ENCODE measurements at places on chromosomes 16 and 17.

DNA sequence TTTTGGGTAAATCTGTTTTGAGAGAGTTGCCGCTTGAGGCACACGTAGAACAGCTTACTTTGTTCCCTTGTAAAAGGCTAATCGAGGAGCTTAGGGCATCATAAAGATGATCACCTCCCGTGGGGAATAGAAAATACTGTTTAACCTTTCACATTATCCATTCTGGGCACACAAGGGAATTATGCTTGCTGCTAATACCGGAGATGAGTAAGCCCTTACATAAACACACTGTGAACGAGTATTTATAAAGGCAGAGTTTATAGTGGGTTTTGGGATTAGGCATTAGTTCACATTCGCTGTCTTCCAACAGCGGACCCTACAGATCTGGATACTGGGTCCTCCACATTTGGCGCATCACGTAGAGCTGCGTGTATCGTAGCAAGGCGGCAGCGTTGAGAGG lies 51.2 kb upstream of the CNTNAP4 start:
- DNase-seq: no peak

DNA sequence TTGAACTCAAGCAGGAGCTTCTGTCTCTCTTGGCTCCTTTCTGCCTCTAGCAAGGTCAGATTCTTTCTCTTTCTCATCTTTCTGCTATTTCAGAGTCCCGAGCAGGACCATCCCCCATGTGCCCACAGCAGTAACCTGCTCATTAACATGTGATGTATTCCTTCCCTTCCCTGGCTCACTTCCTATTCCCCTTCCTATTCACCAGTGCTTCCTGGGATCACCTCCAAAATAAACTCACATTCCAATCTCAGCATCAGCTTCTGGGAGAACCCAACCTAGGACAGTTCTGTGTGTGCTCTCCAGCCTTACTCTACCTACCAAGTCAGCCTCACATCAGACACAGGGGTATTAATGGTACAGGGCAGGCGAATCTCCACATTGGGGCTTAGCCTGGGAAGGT lies 546.4 kb upstream of the SALL1 start:
- DNase-seq: no peak

DNA sequence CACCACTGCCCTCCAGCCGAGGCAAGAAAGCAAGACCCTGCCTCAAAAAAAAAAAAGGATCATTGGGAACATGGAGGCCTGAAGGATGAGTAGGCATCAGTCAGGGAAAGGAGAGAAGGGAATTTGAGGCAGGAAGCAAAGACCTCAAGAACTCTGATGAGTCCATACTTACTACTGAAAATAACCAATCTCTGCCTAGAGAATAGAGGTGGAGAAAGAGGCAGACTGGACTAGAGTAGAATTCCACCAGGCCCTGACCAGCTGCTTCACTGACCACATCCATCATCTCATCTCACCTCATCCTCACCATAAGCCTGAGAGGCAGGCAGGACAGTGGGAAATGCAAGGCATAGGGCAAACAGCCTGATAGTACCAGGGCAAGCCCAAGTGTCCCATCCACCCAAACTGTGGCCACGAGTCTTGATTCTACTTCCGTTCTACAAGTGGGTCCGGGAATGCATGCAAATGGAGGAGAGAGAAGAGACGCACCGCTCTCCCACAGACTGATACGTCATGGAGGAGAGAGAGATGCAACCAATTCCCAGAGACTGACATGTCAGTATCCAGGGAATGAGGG lies 17.1 kb downstream of the ANKRD11 start:
- DNase-seq: no peak

DNA sequence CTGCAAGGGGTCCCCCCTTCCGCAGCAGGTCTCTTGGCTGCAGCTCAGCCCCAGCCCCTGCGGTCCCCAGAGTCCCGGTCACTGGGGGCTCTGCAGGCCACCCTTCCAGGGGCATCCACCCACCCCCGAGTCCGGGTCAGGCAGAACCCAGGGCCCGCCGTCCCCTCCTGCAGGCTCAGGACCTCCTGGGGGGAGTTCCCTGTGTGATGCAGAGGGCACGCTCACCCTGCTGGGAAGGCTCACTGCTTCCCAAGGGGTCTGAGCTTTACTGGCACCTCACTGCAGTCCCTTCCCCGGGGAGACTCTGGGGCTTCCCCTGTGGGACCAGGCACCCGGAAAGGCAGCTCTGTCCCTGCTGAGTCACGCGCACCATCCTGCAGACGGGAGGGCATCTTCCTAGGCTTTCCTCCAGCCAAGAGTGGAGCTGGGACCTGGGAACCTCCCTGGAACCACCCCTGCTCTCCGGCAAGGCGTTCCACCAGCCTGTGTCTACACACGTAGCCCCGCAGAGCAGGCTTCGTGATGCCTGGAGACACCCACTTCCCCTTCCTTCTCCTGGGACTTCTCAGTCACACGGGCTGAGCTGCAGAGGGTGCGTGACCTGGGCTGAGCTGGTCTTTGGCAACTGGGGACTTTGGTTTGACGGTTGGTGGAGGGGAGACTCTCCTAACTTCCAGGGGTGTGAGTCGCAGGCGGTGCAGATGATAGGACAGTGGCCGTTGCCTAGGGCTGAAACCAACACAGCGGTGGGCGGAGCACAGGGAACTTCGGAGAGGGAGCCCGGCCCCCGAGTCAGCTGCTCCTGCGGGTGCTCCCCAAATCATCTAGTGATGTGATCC lies 23.4 kb downstream of the SLC25A10 start:
- no peak for DNase-seq

DNA sequence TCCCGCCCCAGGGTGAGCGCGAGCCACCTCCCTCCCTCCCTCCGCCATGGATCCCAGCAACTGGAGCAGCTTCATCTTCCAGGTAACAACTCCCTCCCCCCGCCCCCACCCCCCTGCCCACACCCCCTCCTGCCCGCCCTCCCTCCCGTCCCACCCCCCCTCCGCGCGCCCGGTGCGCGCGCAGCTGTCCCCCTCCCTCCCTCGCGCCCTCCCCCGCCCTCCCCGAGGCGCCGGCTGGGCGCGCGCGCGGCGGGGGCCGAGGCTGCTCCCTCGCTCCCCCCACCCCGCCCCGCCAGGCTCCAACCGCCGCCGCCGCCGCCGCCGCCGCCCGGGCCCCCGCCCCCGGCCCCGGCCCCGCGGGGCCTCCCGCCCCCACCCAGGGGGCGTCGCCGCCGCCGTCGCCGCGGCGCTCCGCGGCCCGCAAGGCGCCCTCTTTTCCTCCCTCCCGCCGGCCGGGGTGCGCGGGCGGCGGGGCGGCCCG lies at the start of gene MAZ:
Gene MAZ, plus strand, starts transcription at position 431 of the 481 bp plus-strand sequence. CDS start 173 bp downstream, outside the sequence.
- no peak for DNase-seq

All from vagina (tissue), 2 donors.